Iris pigment epithelial cell (primary cell): ENCODE measurements at places on chromosomes 3 and 15.

DNA sequence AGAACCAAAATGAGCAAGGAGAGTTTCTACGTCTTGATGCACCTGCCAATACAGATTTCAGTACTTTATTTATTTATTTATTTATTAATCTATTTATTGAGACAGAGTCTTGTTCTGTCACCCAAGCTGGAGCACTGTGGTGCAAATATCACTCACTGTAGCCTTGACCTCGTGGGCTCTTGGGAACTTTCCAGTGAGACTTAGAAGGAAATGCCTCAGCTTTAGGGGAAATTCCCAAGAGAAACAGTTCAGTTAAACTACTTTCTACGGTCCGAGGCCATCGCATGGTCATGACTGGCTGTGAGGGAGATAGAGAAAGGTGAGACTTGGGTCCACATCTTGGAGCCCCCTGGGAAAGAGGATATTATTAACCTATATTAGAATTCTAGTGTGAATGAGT lies 47.0 kb upstream of the HERC1 start:
- peak; percentile 60 for DNase-seq

- DNase-seq, result peak; percentile 29
Observed at GRCh38 chr3:197137751-197138150, 108.1 kb upstream of the MELTF start.

DNA sequence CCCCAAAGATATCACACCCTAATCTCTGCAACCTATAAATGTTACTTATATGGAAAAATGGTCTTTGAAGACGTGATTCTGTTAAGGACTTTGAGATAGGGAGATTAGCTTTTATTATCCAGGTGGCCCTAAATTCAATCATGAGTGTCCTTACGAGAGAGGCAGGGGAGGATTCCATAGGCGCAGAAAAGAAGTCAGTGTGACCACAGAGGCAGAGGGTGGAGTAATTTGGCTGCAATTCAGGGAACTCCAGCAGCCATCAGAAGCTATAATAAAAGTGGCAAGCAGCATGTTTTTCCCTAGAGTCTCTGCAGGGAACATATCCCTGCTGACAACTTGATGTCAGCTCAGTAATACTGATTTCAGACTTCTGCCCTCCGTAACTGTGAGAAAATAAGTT lies 315.2 kb upstream of the ROBO2 start:
- no peak for DNase-seq

DNA sequence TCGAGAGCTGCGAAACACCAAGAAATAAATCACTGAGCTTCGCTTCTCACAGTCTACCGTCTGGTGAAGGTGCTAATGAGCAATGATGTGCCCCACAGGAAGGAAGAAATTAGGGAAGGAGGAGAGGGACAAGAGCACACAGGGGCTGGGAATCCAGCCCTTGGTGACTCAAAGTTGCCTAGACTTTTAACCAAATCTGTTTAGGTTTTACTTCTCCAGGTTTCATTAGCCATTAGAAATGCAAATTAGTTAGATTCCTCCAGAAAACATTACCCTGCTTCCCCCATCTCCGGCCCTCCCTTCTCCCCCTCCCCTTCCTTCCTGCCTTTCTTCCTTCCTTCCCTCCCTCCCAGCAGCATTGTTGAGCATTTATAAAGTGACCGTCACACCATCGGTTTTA lies 59.3 kb upstream of the UBE2E1 start:
- no peak for DNase-seq

GRCh38 chr15:44726136-44726535 lies 10.2 kb upstream of the TRIM69 start:
- peak; percentile 65 for DNase-seq

DNA sequence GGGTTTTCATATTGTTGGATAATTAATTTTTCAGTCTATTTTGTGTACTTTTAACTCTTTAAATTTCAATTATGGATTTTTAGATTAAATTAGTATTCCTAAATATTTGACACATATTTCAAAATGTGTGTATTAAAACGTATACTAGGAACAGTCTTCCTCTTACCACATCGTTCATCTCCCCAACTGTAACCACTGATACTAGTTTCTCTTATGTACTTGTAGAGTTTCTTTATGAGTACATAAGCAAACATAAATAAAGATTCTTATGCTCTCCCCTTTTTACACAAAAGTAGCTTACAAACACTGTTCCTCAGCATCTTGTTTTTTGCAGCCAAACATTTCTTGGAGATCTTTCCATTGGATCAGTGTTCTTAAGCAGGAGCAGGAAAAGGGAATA lies 45.9 kb downstream of the CMSS1 start:
- no peak for DNase-seq

GRCh38 chr3:14441240-14441919 lies 39.0 kb downstream of the SLC6A6 start:
- no peak for DNase-seq

GRCh38 chr15:68431792-68432401 lies at the start of gene ITGA11:
ITGA11 (minus strand) TSS chr15:68432163; CDS start chr15:68432066, 97 bp downstream.
- peak; percentile 36 for DNase-seq

GRCh38 chr15:80325206-80325605 lies 73.2 kb upstream of the CTXND1 start:
- no peak for DNase-seq

DNA sequence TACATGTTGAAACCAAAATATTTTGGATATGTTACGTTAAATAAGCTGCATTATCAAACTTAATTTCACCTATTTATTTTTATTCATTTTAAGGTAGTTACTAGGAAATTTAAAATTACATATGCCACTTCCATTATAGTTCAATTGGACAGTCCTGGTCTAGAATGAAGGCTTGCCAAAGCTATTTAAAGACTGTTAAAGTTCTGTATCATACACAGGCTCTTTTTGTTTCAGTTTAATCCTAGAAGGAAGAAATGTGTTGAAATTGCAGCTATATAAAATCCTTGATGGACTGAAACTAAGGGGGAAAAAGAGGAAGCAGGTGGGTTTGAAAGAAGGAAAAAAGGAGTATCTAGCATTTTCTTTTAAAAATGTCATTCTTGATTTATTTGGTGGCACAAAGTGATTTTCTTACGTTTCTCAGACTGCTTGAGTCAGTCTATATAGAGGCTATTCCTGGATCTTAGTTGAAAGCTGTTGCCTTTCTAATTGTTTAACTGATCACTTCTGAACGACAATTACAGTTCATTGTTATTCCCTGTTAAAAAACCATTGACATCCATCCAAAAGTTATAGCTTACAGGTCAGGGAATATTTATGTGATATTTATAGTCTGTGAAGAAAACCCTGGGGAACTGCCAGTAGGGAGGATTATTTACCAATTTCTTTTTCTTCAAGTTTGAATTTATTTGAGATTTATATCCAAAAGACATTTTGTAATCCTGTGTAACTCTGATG lies 195.0 kb downstream of the RORA start:
- no peak for DNase-seq

GRCh38 chr3:112097378-112097777 lies 11.2 kb downstream of the C3orf52 start:
- DNase-seq, result peak; percentile 100

- DNase-seq, result no peak
Observed at GRCh38 chr15:45993508-45993907, 358.7 kb downstream of the SQOR start.
